A375 (cell line): ENCODE measurements at places on chromosomes 4 and X. TPM values are rescaled to one million over a fixed set of nuclear protein-coding genes. Genes with fewer than 3 reads are reported as not detected.

The MAGEB16 gene
- total RNA-seq: not detected in 2 replicates

The IL2 gene
- total RNA-seq: not detected in 2 replicates

The SPIN2A gene
- 0.57 and 1.3 TPM in 2 replicates for total RNA-seq

The FAM184B gene
- total RNA-seq: 0.23 and 0.27 TPM in 2 replicates

The SOD3 gene
- total RNA-seq: 20.3 and 22.3 TPM in 2 replicates

The SMPX gene
- 0.72 and 2.3 TPM in 2 replicates for total RNA-seq

The SH3TC1 gene
- total RNA-seq: 19.3 and 22.5 TPM in 2 replicates

The GALNTL6 gene
- 0.45 and 1.5 TPM in 2 replicates for total RNA-seq

The NXF2 gene
- total RNA-seq: 2.0 and 4.3 TPM in 2 replicates

The SORBS2 gene
- 39.2 and 42.1 TPM in 2 replicates for total RNA-seq

The SYNPO2 gene
- 0.30 and 0.50 TPM in 2 replicates for total RNA-seq

The IGSF1 gene
- 0.13 and 0.15 TPM in 2 replicates for total RNA-seq

The GAGE2A gene
- total RNA-seq: 28.0 and 28.9 TPM in 2 replicates

The VSIG4 gene
- not detected in 2 replicates for total RNA-seq
